ENCODE measurements at places on chromosomes 1 and 21.

GRCh38 chr1:93766451-93766850 is 84.8 kb upstream of the BCAR3 start:
- no peak for DNase-seq

DNA sequence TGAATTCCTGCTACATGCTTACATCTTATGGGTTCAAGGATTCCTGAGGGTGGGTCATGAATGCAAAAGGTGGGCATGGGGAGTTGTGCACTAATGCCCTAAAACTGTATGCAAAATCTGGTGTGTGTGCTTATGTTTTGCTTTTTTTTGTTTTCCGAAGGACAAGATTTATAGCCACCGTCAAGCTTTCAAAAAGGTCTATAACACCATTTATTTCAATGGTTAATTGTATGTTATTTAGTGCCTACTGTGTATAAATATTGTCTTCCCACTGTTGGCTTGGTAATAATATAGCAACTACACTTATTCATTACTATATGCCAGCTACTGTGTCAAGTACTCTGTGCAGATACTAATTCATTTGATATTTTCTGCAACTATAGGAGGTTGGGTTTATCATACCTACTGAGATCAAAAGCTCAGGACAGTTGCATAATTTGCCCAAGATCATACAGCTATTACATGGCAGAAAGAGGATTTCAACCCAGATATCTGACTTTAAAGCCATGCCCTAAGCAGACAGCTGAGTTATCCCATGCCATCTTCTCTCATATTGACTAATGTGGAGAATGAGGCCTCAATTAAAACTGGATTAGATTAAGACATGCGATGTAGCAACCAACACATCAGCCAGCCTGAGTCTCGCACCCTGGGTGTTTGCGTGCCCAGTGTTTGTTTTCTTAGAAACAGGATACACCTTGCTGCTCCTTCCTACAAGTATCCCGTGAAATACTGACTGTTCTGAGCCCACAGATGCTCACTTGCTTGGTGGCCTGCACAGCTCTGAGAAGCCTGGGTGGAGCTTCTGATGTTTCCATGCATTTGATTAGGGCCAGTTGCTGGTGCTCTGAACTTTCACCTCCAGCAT is 34.6 kb downstream of the GADD45A start:
- no peak for DNase-seq

DNA sequence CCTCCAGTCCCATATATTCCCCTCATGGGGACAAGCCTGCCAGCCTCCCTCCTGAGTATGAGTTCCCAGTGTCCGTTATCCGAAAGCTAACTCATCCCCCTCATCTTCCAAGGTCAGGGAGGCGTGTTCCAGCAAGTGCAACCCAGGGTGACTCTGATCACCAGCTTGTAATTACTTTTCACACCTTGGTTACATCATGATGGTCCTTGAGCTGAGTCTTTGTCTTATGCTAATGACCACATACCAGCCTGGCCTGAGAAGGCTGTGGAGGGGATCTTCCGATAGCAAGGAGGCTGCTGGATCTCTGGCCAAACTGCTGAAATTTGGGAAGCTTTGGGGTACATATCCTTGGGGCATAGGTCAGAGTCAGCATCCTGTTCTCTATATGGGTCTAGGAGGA is 99.6 kb downstream of the DDX20 start:
- DNase-seq: no peak

DNA sequence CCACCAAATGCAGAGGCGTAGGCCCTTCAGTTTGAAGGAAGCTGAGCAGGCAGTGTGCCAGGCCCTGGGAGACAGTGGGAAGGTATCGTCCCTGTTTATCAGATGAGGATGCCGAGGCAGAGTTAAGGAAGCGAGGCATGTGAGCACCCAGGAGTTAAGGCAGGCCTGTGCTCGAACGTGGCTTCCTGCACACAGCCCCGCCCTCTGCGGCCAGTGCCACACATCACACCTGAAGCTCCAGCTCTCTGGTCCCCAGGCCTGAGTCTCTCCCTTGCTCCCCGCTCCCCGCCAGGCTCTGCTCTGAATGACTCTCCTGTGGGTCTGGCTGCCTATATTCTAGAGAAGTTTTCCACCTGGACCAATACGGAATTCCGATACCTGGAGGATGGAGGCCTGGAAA is 32.1 kb downstream of the EPHX1 start:
- no peak for DNase-seq

GRCh38 chr1:239947801-239948200 is 143.9 kb upstream of the FMN2 start:
- DNase-seq: no peak

DNA sequence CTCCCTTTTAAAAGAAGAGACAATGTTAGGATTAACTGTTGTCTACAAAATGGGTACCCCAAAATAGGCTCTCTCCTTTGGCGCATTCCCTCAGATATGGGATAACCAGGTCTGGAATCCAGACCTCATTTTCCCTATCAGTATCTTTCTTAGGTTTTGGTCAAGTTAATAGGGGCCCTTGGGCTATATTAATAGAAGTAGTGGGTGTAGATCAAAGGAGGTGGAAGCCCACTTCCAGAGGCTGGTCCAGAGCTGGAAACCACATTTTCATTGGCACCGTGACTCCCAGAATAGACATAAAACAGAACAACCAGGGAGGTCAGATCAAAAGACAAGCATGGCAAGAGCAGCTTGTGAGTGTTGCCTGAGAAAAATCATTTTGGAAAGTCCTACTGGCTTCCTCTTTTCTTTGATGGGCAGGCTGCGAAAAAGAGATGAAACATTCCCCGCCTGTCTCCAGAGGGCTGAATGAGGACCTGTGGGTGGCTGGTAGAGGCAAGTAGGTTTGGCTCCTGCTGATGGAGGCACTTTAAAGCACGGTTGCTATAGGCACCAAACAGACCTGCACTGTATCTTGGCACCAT is 25.8 kb upstream of the KIF21B start:
- DNase-seq: no peak

- no peak for DNase-seq
Observed at GRCh38 chr1:81600363-81600762, 200.4 kb upstream of the ADGRL2 start.

GRCh38 chr1:181587870-181588438 is 104.6 kb downstream of the CACNA1E start:
- no peak for DNase-seq

DNA sequence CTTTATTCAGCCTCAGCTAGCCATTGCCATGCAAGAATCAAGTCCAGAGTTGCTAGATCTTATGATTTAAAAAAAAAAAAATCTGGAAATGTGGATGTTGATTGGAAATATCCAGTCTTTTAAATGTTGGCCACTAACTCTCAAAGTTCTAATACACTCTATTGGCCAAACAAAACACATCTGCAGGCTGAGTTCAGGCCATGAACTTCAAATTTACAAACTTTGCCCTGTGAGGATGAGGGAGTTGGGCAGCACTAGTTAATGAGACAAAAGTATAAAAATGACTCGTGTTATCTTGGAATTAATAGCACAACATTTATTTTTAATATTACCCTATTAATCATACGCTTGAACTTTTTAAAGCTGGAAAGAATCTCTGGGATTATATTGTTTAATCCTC is 432.3 kb downstream of the PLPP3 start:
- no peak for DNase-seq

GRCh38 chr1:69814926-69815325 is 247.2 kb downstream of the LRRC7 start:
- DNase-seq: no peak

DNA sequence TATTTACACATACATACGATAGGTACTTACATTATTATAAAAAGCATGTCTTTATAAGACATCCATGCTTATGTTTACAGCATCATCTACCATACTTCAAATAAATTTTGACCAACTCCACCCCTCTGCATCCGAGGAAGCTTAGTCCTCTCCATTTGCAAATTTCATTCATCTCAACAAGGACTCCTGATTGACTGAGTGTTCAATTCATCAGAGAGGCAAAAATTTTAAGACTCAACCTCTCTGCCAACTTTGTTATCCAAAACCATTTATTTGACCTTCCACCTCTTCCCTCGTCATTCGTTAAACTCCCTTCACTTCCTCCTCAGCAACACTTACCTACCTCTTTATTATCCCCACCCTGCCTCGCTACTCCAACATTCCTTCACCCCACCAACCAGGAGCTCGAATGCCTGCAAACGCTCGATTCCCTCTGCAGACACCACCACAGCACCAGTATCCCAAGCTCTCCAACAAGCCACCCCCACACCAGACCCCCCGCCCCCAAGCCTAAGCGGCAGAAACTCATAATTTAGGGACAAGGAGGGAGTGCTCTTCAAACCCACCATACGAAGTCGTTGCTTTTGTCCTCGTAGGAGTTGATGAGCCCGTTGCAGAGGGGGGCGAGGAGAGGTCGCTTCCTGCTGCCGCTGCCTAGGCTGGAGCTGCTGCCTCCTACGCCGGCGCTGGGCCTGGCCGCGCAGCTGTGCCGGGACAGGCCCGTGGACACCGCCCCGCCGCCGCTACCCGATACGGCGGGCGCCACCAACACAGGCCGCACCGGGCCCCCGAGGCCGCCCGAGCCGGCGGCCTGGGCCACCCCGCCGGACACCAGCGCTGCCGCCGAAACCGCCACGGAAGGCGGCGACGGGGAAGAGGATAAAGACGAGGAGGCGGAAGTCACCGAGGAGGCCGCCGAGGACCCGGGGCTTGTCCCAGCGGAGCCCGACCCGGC is 803 bp downstream of the COP1 start:
- peak; percentile 18 for DNase-seq

DNA sequence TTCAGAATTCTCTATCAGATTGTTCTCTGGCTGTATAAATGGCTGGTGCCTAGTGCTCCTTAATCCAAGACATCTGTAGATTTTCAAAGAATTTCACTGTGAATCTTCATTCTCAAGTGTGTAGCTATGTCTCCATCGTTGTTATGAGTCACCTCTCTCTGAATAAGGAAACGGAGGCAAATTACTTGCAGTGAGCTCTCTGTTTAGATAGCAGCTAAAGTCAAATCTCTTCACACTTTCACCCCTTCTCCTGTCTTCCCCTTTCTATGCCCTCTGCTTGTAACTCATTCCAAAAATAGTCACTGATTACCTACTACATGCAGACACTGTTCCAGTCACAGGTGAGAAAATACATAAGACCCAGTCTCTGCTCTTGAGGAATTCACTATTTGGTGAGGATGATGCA is 39.7 kb downstream of the CHML start:
- no peak for DNase-seq

- no peak for DNase-seq
Observed at GRCh38 chr21:41965045-41965444, 11.2 kb upstream of the C2CD2 start.

DNA sequence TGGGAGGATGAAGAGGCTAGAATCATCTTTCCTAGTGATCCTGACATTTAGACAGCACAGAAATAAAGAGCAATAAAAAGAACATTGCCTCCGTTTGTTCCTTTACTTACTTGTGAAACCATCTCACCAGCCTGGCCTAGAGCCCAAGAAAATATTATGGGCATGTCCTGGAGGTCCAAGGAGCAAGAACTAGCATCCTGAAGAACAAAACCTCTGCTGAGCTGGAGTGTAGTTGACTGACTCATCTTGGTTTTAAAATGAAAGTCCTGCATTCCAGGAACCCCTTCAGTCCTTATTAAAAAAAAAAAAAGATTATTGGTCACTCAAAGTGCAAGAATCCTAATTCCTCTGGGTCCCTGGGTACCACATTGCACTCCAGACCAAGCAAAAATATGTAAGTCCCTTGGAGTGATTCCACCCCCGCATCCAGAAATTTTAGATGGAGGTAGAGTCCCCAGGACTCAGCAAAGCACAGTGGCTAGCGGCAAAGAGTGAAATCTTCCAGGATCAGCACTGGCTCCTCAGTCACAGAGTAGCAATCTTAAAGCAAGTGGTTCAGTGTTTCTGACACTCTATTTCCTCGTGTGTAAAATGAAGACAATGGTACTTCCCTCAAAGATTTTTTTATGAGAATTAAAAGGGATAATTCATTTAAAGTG is 7.0 kb downstream of the SMCP start:
- DNase-seq: no peak

DNA sequence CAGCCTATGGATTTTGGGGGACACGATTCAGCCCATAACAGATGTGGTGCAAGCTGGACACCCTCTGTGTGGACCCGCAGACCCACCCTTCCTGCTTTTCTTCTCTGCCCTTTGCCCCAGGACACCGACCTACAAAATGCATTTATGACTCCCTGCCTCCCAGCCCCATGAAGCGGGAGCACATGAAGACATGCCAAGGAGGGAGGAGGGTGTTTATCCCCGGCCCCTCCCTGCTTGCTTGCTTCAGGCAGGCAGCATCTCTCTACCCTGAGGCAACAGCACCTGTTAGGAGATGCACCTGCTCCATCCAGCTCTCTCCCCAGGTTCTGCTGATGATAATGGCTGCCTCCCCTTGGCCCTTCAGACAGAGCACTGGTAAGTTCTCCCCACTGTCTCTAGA is 187.5 kb downstream of the PSMG1 start:
- no peak for DNase-seq

DNA sequence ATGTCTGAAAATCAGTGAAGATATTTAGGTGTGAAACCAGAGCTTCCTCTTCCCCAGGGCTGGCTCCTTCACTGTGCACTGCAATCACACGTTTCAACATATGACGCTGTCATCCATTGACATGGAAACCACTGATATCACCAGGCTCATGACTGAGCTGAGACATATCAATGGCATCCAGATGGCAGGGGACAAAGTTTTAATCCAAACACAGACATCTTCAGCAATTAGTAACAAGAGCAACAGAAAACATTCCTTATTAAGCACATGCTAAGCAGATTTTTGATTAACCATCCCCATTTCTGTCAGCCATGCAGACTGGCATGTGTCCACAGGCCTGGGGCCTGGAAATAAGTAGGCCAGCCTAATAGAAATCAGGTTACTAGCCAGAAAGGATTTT is 108.0 kb upstream of the ADAR start:
- DNase-seq: no peak

GRCh38 chr21:44982558-44983250 is 42.9 kb downstream of the SLX9 start:
- no peak for DNase-seq

DNA sequence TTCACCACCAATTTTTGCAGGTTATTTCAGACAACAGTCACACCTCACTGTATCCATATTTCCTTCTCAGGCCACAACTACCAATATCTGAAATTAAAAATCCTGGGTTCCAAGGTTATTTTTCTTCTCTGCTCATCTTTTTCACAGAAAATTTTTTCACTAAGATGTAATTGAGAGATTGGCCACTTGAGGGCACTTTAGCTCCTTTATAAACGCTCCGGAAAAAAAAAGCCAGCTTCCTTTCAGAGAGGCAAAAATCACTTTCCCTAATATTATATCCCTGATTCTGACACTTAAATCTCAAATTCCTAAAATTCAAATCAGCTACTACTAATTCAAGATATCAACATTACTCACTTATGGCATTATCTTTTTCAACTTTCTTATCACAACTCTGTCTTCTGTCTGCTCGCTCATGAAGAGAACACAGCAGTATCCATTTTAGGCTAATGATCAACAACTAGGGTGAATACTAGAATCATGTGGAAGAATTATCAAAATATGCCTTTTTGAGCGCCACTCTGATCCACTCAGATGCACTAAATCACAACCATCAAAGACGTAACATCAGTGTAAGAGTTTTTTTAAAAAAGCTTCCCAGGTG is 101.4 kb upstream of the RGS1 start:
- no peak for DNase-seq

GRCh38 chr1:182087304-182087703 is 25.8 kb upstream of the ZNF648 start:
- DNase-seq: no peak

- no peak for DNase-seq
Observed at GRCh38 chr1:10007169-10007568, 10.1 kb downstream of the RBP7 start.
